ENCODE measurements at places on chromosomes 11 and 22.

GRCh38 chr11:515131-515530 is 8.1 kb upstream of the RNH1 start:
- DNase-seq = no peak

GRCh38 chr11:33211580-33211979 is 45.6 kb upstream of the HIPK3 start:
- no peak for DNase-seq

- no peak for DNase-seq
Observed at GRCh38 chr22:45672564-45673481, 1.2 kb downstream of the ATXN10 start.

DNA sequence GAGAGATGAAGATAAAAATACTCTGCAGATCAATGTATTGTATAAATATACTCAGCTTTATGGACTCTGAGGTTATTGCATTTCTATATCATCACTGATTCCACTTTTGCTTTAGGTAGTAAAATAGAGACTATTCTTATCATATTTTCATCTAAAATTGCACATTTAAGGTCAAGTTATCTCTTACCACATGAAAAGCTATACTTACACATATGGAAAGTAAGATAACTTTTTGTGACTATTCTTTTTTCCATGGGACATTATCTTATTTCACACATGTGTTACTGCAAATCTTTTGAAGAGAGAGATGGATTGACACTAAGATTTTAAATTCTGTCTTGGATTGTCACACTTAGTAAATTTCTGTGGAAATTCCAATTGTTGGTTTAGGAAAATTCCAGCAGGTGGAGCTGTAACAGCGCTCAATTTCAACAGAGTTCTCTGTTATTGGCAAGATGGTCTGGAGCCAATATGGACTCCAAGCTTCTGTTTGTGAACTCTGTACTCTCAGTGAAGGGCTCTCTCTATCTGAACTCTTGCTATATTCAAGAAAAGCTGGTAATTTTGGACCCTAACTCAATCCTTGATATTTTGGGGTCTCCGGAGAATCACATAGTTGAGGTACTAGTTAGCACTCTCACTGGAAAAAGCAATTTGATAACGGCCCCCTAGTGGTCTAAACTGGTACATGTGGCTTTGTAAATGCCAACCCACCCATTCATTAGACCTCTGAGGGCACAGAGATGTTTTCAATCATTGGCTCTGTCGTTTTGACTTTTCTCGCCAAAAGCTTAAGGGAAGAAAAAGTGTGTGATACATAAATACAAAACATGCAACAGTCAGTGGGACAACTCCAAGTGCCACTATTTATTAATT is 429.7 kb downstream of the ETS1 start:
- DNase-seq = peak; percentile 33

GRCh38 chr22:36901411-36902142 is 11.9 kb upstream of the CSF2RB start:
- no peak for DNase-seq

- no peak for DNase-seq
Observed at GRCh38 chr11:120873966-120874735, 149.8 kb upstream of the TBCEL start.

GRCh38 chr11:60762851-60763691 is 6.4 kb downstream of the MS4A15 start:
- no peak for DNase-seq

GRCh38 chr11:126683766-126684728 is 316.5 kb downstream of the KIRREL3 start:
- DNase-seq = no peak

GRCh38 chr11:87803748-87804147 is 371.5 kb downstream of the RAB38 start:
- no peak for DNase-seq

GRCh38 chr22:23804781-23805291 is 18.1 kb downstream of the SMARCB1 start:
- no peak for DNase-seq

- DNase-seq = no peak
Observed at GRCh38 chr11:6418557-6419008, 311 bp downstream of the APBB1 start.

DNA sequence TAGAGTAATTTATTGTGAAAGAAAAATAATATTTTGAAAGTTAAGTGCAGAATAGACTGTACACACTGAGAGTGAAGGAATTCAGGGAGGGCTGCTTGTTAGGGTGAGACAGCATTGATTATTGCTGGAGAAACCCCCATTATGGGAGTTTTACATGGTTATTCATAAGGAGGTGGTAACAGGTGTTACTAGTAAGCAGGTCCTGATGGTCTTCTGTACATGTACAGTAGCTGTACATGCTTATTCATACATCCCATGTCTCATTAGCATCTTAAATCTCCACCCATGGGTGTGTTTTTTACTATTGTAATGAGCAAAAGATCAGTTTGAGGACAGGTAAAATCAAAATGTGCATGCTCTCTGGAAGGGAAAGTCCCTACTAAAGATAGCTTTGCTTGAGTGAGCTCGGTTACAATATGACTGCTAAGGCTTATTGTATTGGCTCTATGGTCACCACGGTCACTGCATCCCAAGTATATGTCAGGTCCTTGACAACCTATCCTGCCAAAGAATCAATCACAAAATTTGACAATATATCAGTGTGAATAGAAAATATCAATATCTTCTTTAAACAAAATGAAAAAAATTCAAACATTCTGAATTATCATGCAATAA is 6.2 kb downstream of the KDM4F start:
- no peak for DNase-seq

DNA sequence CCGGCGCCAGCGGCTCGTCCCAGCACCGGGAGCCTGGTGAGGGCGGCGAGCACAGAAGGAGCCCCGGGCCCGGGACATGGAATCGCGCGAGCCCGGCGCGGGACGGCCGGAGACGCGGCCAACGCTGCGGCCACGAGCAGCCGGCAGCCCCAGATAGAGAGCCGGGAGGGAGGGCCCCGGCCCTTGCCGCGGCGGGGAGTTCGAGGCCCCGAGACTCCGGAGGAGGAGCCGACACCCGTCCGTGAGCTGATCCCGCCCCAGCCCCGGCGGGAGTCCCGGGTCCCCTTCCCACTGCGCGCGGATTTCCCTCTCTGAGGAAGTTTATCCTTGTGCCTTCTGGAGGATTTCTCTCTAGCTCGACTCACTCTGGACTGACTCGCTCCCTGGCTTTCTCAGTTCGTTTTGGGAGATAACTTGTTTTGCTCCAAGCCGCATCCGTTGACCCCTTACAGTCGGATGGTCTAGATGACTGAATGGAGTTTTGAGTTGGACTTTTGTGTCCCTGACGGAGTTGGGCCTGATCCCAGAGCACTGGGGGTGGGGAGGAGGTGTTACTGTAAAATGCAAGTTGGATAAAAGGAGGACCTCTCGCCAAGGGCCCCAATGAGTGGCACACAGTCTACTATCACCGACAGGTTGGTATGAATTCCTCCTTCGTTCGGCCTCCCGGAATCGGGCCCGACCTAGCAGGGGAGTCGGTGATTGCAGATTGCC is 585 bp downstream of the ARHGEF12 start:
- DNase-seq = no peak

DNA sequence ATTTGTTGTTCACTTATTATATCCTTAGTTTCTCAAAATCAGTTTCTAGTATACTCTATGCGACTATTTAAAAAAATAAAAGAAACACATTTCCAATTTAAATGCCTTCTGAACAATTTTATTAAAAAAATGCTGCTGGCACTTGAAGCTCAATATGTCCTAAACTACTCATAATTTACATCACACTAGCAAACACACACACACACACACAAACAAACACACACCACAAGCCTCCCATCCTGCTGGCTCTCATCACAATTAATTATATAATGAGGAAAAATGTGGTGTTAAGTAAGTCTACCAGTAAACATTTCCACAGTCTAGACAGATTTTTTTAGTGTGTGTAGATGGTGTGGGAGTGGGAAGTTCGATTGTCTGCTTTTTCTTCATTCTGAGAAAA is 350.3 kb downstream of the AASDHPPT start:
- DNase-seq = no peak

DNA sequence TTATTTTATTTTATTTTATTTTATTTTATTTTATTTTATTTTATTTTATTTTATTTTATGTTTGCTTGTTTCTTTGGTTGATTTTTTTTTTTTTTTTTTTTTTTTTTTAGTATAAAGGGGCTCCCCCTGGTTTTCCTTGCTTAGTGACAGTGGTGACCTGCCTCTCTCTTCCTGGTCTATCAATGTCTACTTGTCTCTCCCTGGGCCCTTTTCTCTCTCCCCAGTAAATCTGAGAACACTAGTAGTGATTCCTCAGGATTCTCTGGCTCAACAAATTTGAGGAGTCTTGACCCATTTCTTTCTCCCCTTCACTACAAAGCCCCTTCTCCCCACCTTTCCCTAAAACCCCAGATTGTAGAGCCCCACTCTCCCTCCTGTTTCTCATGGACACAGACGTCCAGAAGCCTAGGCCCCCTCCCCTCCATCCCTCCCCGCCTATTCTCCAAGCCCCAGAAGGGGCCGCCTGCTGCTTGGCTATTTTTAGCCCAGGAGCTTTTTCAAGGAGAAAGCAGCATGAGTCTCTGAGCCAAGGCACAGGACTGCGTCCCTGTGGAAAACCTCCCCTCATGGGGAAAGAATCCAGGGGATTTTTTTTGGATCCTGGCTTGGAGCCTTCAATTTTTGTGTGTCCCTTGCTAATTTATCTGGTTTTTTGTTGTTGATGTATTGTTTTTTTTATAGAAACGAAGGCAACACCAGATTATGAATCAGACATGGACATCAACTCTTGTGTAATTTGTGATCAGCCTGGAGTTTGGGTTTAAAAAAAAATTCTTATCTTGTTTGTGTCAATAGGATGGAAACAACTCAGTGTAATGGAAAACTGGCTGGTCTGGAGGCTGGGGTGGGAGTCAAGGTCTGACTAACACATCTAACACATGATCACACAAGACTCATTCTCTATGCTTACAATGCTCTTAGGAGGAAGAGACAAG is 17.5 kb upstream of the ACCSL start:
- DNase-seq = no peak

- no peak for DNase-seq
Observed at GRCh38 chr11:96149743-96150555, 193.0 kb downstream of the MAML2 start.

DNA sequence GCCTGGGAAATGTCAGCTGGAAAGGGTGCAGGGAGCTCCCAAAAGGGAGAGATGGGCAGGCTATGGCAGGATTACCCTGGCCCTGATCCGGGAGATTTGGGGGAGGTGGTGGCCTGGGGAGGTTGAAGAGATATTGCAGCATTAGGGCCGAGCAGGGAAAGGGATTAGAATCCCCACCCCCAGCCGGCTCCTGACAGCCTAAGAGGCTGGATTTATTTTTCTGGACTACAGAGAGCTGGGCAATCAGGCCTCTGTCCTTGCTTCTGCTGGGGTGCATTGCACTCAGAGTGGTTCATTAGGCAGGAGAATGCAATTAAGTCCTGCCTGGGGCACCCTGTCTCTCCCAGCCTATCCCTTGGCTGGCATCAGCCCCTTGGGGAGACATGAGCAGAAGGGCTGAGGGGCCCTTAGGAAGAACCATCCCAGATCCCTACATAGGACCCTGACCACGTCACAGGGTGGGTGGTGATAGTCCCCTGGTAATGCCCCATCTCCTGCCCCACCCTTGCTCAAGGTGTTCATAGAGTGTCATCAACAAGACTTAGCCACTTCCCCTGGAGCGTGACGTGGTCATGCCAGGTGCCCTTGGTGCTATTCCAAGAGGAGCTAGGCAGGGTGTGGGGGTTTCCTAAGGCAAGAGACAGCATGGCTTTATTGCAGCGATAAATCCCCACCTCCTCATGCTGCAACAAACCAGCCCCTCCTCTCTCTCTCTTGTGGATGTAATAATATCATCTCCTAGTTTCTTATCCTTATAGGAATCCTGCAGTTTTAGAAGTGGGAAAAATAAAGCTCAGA is 38.4 kb upstream of the KLHL35 start:
- no peak for DNase-seq

GRCh38 chr11:10584071-10584501 is 15.6 kb upstream of the LYVE1 start:
- no peak for DNase-seq

- no peak for DNase-seq
Observed at GRCh38 chr11:95711162-95711944, 78.2 kb downstream of the FAM76B start.

GRCh38 chr22:45994491-45995404 is 17.8 kb upstream of the WNT7B start:
- DNase-seq = peak; percentile 20
